ENCODE measurements at places on chromosomes 5 and 9. TPM values are rescaled to one million over a fixed set of nuclear protein-coding genes. Genes with fewer than 3 reads are reported as not detected.

The CCL27 gene
- polyA plus RNA-seq = 0.63 TPM

The RNF208 gene
- polyA plus RNA-seq = 5.1 TPM

The FAM221B gene
- polyA plus RNA-seq = 0.22 TPM

The PTGES2 gene
- polyA plus RNA-seq = 40.4 TPM

The CCL28 gene
- 0.21 TPM for polyA plus RNA-seq

The SMIM32 gene
- 0.09 TPM for polyA plus RNA-seq

The PIP5K1B gene
- polyA plus RNA-seq = 1.3 TPM

The CATSPER3 gene
- polyA plus RNA-seq = 0.48 TPM

The SEMA4D gene
- 13.3 TPM for polyA plus RNA-seq

The IFNK gene
- not detected for polyA plus RNA-seq

The PCDHA9 gene
- polyA plus RNA-seq = 0.03 TPM

The SPINK13 gene
- not detected for polyA plus RNA-seq

The RNF224 gene
- 1.7 TPM for polyA plus RNA-seq

The GARIN3 gene
- not detected for polyA plus RNA-seq

The FOXI1 gene
- polyA plus RNA-seq = not detected

The IFNA13 gene
- not detected for polyA plus RNA-seq

The PRR7 gene
- 1.7 TPM for polyA plus RNA-seq

The POU5F2 gene
- 0.03 TPM for polyA plus RNA-seq

The IRX1 gene
- 0.64 TPM for polyA plus RNA-seq

The RPP25L gene
- polyA plus RNA-seq = 24.0 TPM

The DDX4 gene
- not detected for polyA plus RNA-seq

The TMEM232 gene
- polyA plus RNA-seq = 1.2 TPM

The OTULINL gene
- 5.3 TPM for polyA plus RNA-seq

The ANKRD18B gene
- 2.7 TPM for polyA plus RNA-seq

The LURAP1L gene
- polyA plus RNA-seq = 13.8 TPM

The MED10 gene
- polyA plus RNA-seq = 35.8 TPM

The INSL6 gene
- not detected for polyA plus RNA-seq

The CSNK1A1 gene
- polyA plus RNA-seq = 132 TPM

The PLAC8L1 gene
- polyA plus RNA-seq = 1.3 TPM

The OLFML2A gene
- polyA plus RNA-seq = 173 TPM

The CD74 gene
- polyA plus RNA-seq = 89.2 TPM

The HINT1 gene
- 332 TPM for polyA plus RNA-seq

The KIAA1958 gene
- polyA plus RNA-seq = 2.7 TPM

The ZDHHC11 gene
- 7.8 TPM for polyA plus RNA-seq

The SLC25A2 gene
- polyA plus RNA-seq = not detected

The MORN5 gene
- polyA plus RNA-seq = not detected

Data from muscle of leg (tissue), 16 donors.